GM13977 (cell line): ENCODE measurements at places on chromosomes 12 and 14.

- no peak for DNase-seq
These were observed 444.4 kb upstream of the ATP2B1 start for GRCh38 chr12:90152897-90153624.

GRCh38 chr14:94385553-94386057 is 2.8 kb downstream of the SERPINA1 start:
- no peak for DNase-seq

DNA sequence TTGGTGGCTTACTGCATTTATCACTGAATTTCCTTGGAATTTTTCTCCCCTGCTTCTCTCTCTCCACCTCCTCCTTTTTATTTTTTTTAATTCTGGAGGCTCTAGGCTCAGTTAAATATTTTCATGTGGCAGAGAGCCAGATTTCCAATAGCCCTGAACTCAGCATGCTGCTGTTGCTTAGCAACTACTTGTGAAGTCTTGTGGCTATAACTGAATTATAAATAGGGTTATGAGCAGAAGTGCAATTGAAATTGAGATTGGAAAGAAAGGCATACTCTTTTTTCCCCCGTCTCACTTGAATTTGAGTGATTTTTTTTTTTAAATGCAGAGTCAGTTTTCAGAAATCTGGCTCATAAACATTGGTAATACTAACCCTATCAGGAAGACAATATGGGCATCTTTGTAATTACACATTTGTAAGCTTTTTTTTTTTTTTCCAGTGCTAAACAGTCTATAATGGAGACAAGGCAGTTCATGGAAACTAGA is 38.3 kb downstream of the ATF7IP start:
- peak; percentile 31 for DNase-seq

- no peak for DNase-seq
These were observed 25.4 kb downstream of the FGF6 start for GRCh38 chr12:4420138-4420670.

DNA sequence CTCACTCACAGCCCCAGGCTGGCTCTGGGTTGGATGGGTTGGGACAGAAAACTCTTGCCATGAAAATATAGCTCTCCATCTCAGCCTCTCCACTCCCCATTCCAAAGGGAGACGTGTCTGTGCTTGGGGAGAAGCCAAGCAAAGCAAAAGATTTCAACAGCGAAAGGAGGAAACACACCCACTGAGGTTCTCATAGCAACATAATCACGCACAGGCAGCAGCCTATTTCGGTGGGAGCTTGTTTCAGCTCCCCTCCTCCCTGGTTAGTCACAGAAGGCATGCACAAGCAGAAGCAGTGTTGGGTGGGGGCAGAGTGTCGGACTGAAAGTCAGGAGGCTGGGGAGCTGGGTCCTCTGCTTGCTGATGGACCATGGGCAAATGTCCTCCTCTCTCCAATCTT is 1.9 kb upstream of the PRMT8 start:
- DNase-seq, result no peak

DNA sequence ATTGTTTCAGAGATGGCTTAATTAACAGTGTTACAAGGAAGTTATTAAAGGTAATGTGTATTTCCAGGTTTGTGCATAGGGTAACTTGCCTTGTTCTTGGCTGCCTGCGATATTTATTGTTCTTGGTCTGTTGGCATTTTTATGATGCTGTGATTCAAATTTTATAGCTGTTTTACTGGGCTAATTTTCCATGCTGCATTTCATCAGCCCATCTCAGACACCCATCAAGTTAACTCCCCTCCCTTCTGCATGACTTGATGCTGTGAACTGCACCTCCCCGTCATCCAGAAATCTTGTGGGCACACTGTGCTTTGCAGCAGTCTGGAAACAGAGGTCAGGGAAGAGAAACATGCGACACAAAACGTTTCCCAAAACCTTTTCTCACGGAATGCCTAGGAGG is 1049.2 kb downstream of the AACS start:
- no peak for DNase-seq

DNA sequence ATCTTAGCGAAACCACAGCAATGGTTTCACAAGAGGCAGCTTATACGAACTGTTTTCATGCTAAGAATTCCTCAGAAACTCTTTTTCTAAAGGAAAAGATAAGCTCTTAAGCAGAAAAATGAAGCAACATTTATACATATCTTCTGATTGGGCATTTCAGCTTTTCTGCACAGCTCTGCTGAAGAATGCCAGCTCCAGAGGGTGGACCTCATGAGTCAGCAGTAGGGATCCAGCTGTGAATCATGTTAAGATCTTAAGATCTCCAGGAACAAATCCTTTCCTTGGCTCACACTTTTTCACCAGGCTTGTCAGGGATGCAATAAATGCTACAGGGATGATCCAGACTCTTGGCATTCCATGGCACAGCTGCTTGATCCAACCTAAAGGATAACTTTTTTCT is 477.1 kb upstream of the CCDC196 start:
- no peak for DNase-seq

GRCh38 chr12:73421832-73422231 is 1115.8 kb upstream of the ATXN7L3B start:
- no peak for DNase-seq

- DNase-seq, result no peak
These were observed 79.7 kb downstream of the RFLNA start for GRCh38 chr12:124374567-124374966.

GRCh38 chr14:61930101-61930857 is 168.1 kb downstream of the SNAPC1 start:
- no peak for DNase-seq

DNA sequence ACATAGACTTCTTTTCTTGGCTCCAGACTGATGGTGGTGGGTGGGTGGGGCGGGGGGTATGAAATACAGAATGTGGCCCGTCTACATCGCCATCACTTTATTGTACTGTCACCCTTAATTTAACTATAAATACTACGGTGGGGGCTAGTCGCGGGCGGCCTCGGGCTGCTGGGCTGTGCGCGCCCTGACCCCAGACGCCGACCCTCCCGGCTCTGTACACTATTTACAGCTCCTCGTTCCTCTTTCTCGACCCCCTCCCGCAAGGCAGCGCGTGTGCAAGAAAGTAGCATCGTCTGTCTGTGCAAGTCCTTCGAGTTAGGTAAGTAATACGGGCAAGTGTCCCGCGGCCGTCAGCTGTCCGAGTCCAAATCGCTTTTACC is 1.8 kb downstream of the GSC start:
- no peak for DNase-seq

- no peak for DNase-seq
These were observed 108.0 kb downstream of the KITLG start for GRCh38 chr12:88472248-88472647.

- no peak for DNase-seq
These were observed 14.2 kb upstream of the CALM1 start for GRCh38 chr14:90382491-90383125.

GRCh38 chr14:51507906-51508511 is 143.7 kb upstream of the FRMD6 start:
- DNase-seq, result no peak

GRCh38 chr14:103561381-103562178 is 877 bp downstream of the BAG5 start:
- DNase-seq, result peak; percentile 77

GRCh38 chr14:45112896-45113781 is 21.1 kb downstream of the FKBP3 start:
- DNase-seq, result no peak

GRCh38 chr14:95361373-95362137 is 41.8 kb upstream of the CLMN start:
- peak; percentile 78 for DNase-seq

DNA sequence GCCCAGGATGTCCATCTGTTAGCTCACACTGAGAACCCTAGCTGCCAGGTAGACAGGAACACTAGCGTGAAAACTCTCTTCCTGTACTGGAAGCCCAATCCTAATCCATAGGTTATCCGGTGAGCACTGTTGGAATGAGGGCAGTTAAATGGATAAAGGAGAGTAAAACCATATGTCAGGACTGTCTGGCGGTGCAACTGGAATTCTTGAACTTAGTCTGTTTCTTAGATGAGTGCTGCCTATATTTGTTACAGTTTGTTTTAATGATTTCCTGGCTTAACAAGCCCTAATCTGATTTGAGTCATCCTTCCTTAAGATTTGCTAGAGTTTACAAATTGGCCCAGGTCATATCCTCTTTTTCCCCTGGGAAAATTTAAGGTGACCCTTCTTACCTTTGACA is 104.7 kb downstream of the ANO4 start:
- no peak for DNase-seq

- no peak for DNase-seq
These were observed 331.2 kb upstream of the FBXO33 start for GRCh38 chr14:39763402-39763890.

DNA sequence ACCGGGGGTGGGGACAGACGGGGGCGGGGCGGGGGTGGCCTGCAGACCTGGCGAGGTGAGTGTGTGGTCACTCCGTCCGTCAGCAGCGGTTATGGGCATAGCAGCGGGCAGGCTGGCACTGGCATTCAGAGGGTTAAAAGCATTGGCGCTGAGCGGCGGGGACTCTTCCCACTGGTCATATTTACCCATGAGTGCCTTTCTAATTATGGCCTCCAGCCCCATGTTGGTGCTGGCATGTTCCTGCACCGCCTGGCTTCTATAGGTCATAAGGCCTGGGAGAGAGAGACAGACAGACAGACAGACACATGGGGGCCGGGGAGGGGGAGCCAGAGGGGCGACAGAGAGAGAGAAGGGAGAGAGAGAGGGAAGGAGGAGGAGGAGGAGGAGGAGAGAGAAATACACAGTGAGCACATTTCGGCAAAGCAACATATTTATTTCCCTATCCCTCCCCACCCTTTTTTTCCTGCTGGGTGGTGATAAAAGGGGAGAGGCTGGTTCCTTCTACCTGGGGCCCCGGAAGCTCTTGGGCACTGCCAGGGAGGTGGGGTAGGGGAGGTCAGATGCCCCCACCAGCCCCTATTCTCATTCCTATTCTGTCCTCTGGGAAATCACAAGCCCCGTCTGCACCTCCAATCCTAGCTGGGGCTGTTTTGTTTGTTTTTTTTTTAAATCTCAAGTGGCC is 32.6 kb downstream of the RFLNA start:
- no peak for DNase-seq

- DNase-seq, result no peak
These were observed 188.5 kb upstream of the CAND1 start for GRCh38 chr12:67080637-67081036.

- DNase-seq, result no peak
These were observed 23.3 kb downstream of the CHGA start for GRCh38 chr14:92945959-92946846.

DNA sequence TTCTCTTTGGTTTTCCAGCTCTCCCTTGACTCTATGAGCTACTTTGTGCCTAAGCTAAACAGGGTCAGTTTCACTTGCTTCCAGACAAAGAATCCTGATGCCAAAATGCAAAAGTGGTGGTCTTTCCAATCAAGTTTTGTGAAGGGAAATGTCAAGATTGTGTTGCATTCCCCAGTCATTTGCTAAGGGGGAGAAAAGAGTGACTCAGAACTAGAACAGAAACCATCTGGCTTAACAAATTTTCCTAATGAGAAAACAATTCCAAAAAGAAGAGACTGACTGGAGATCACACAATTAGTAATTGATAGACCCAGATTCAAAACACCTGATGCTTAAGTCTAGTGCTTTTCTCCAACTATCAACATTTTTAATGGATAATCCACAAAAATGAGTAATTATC is 235.1 kb upstream of the DIO2 start:
- DNase-seq, result no peak

GRCh38 chr12:120797677-120798642 is 72.3 kb downstream of the ACADS start:
- no peak for DNase-seq

- DNase-seq, result no peak
These were observed 648 bp downstream of the ERP27 start for GRCh38 chr12:14937689-14938088.

- DNase-seq, result no peak
These were observed 120.9 kb downstream of the BEGAIN start for GRCh38 chr14:100466111-100466856.

DNA sequence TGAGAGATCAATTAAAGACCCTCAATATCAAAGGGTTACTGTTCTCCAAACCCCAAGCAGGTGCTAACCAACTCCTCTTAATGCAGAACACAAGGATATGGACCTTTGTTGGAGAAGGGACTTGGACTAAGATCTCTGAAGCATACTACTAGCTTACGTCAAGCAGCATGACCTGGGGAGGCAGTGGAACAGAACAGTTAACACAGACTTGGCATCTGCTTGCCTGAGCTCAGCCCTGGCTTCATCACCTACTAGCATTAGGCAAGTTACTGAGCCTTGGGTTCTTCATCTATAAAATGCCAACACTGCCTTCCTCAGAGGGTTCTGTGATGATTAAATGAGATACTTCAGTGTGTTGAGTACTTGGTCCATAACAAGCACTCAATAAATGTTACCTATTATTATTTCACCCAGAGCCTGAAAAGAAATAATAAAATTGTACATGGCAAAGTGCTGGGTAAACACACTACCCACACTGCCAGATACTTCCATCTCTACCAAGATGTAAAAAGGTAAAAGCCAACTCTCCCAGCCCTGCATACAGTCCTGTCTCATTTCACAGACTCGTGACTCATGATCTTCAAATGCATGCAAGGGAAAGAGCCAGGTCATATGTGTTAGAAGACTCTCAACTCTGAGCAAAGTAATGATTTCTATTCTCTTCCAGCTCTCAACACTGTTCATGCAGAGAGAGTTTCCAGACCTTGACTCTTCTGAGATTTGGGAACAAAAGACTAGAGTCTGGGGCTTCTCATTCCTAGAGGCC is 39.7 kb downstream of the FMNL3 start:
- DNase-seq, result no peak

- DNase-seq, result no peak
These were observed 35.7 kb downstream of the LRFN5 start for GRCh38 chr14:41642367-41642766.

DNA sequence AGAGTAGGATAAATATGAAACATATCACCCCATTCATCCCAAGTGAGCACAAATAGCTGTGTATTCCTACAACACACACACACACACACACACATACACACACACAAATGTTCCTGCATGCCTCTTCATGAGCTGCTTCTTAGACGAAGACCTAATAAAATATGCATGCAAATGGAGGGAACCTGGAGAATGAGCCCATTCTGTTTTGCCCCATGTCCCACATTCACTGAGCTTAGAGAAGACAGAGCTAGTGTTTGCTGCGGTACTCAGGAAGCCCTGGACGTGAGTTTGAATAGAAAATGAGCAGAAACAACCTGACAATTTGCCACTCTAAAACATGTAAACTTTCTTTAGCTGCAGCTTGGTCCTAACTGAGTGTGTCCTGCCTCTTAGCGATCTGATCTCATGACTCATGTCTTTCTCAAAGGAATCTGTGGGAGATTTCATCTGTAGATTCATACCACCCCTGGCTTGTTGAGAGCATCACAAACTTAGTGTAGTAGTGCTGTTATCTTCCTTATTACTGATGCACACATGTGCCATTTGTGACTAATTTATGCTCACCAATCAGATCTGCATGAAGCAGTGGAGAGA is 86.8 kb downstream of the ITPR2 start:
- no peak for DNase-seq

- DNase-seq, result no peak
These were observed at the start of gene KLRD1 for GRCh38 chr12:10307630-10308029. TSS of gene KLRD1 (plus strand) at chr12:10307870. CDS start at chr12:10308078, 208 bp downstream.

GRCh38 chr12:48873096-48873495 is 7.4 kb upstream of the RND1 start:
- no peak for DNase-seq
